Esophagus squamous epithelium (tissue), 5 donors: ENCODE measurements at places on chromosomes 7 and 10. TPM values are rescaled to one million over a fixed set of nuclear protein-coding genes. Genes with fewer than 3 reads are reported as not detected.

The PLXDC2 gene
- total RNA-seq: 30.8 TPM

The TBL2 gene
- total RNA-seq: 34.8 TPM

The TAS2R5 gene
- total RNA-seq: 3.1 TPM

The ADRB1 gene
- 0.18 TPM for total RNA-seq

The FEZF1 gene
- total RNA-seq: not detected

The OR2A25 gene
- not detected for total RNA-seq

The DNAJC12 gene
- total RNA-seq: not detected

The GCK gene
- total RNA-seq: not detected

The A1CF gene
- total RNA-seq: not detected

The SYCE1 gene
- 1.8 TPM for total RNA-seq

The GJD4 gene
- not detected for total RNA-seq

The MPP7 gene
- 43.3 TPM for total RNA-seq
